ENCODE measurements at places on chromosomes 3 and 15. TPM values are rescaled to one million over a fixed set of nuclear protein-coding genes. Genes with fewer than 3 reads are reported as not detected.
A peak's percentile ranks its signal among the peaks of the same experiment; 100 is the strongest.

Gene CHL1
- total RNA-seq = 14.3 TPM

DNA sequence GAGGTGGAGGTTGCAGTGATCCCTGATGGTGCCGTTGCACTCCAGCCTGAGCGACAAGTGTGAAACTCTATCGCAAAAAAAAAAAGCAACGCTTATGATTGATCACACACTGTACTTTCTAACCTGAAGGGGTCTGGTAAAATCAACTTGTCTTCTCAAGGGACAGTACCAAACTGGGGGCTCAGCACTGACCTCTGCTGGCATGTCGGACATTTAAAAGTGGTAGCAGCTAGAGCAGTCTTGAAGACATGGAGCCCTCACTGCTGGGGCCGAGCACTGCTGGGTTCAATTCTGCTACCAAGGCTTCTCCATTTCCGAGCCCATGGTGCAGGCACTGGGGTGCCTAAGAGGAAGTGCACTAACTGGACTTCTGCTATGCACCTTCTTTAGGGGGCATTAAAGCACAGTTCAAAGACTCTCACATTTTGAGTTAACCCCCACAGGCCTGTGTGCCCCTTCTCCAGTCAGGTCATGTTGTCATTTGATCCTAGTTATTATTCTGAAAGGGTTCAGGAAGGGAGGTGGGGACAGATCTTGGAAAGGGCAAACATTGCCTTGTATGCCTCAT is 26.4 kb upstream of the LAMP3 start:
- DNase-seq = peak; percentile 46

GRCh38 chr3:72739531-72740466 is 108.4 kb downstream of the SHQ1 start:
- no peak for DNase-seq

GRCh38 chr15:75112278-75112847 is 89.0 kb downstream of the PPCDC start:
- no peak for DNase-seq

GRCh38 chr15:101425787-101426365 is 63.6 kb downstream of the PCSK6 start:
- DNase-seq = no peak

Gene MASP1
- 10.2 TPM for total RNA-seq

Gene ISLR
- total RNA-seq = 0.06 TPM

- DNase-seq = no peak
These were observed 42.5 kb upstream of the RFX7 start for GRCh38 chr15:56286213-56286612.

GRCh38 chr3:71208211-71209095 is 375.1 kb downstream of the FOXP1 start:
- peak; percentile 83 for DNase-seq

Gene CCDC54
- total RNA-seq = not detected

DNA sequence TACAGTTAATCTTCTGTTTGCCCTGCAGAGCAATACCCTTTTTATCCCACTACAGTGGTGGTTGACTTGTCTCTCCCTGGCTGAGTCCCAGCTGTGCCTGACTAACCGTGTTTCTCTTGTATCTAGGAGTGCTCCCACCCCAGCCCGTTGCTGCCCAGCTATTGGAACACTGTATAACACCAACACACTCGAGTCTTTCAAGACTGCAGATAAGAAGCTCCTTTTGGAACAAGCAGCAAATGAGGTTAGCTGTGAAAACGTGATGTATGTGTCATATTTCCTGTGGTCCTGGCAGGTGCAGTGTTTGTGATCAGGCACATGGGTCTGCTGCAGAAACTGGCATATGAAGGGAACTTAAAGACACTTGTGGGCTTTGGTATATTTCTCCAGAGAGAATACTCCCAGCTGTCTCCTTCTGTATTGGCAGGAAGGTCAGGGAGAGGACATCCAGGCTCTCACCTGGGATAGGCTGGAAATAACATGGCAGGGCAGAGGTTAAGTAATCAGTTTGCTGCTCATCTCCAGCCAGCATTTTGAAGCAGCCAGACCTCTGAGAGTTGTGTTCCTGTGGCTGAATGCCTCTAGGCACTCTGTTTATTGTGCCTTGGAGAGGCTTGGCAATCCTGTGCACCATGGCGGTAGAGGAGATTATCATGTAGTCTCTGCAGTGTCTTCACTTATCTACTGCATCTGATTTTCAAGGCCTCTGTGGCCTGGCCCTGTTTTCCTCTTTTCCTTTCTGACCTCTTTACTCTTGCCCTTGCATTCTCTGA is 34.8 kb downstream of the ATG7 start:
- DNase-seq = no peak

DNA sequence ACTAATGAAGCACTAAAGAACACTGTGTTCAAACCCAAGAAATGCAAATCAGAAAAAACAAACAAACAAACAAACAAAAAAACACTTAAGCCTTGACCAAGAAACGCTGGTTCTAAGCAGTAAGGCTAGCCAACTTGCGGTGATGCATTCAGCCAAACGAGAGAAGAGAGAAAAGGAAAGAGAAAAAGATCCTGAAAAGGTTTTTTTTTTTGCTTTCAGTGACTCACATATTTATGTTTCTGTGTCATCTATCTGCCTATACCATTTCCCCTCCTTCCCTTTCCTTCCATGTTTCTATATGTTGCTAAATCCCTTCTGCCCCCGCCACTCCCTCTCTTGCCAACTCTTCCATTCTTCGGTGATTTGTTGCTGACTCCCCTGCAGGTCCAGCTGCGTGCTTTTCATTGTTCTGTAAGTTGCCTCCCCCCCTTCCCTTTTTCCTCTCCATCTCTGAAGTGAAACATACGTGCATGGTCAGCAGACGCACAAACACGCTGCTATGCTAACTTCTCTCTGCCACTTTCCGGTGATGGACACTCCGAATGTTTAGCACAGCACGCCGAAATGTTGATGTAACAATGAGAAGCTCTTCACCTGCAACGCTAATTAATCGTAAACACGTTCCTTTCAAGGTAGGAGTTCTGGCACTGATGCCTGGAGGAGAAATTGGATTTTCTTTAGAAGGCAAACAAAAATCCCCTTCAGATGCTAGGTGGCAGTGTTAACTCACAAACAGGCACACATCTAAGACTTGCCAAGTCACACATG is 154.4 kb downstream of the TUSC7 start:
- peak; percentile 8 for DNase-seq

DNA sequence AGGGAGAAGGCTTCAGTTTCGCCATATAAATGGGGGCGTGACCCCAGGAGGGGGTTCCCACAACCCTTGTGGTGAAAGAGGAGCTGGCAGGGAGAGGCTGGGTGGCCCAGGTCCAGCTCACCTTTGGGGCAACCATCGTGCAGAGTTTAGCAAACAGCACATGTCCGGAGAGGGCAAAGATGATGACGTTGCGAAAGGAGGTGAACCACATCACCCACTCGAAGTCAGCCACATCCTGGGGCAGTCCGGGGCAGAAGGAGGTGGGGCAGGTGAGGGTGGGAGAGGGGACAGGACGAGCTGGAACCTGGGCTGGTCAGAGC is 3.7 kb downstream of the HHATL start:
- DNase-seq = no peak

Gene GADL1
- total RNA-seq = not detected
